ENCODE measurements at places on chromosomes 1 and 21.

DNA sequence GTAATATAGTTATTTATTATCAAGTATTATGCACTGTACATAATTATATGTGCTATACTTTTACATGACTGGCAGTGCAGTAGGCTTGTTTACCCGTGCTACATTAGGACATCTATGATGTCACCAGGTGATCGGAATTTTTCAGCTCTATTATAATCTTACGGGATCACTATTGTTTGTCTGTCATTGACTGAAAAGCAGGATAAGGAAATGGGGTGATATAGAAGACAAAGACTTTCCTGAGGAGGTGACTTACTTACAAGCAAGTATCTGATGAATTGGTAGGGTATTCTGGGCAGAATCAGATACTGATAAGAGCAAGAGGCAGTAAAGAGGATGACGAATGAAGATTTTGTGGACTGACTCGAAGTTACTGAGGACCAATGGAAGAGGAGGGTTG, 65.3 kb upstream of the CNN3 start:
- DNase-seq = no peak

DNA sequence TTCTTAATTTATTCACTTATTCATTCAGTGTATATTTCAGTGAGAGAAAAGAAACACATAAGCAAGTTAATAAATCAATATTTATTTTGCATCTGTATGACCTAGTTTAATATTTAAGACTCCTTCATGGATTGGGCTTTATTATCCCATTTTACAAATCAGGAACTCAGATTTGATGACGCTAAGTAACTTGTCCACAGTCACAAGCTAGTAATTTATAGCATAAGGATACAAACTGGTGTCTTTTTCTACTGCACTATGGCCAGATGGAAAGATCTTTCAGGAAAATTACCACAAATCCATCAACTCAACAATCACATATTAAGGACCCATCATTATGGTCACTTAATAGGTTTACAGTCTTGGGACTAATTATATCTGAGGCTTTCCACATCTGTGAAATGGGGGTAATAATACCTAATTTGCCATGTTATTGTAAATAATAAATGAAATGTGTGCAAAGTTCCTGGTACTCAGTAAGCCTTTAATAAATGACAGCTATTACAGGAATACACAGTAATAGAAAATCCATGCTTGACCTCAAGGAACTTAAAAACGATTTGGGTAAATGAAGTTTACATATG, 13.3 kb downstream of the CDKN2C start:
- DNase-seq = no peak

- no peak for DNase-seq
These were observed 137.1 kb downstream of the PROX1 start for GRCh38 chr1:214124915-214125314.

DNA sequence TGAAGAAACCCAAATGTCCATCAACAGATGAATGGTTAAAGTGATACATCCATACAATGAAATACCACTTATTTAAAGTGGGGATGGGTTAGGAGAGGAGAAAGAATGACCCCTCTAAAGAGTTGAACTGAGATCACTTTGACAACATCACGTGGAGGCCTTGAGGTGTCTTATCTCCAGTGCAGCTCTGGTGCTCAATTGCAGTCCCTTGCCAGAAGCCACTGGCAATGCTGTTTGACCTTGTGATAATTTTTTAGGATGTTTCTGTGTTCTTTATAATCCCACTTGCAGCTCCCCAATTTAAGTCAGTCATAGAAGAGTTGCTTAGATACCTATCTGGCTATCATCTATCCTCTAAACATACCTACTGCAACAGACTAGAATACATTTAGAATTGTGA, 167.6 kb downstream of the ZNF648 start:
- DNase-seq = no peak

GRCh38 chr1:160284220-160284781, 632 bp downstream of the PEX19 start:
- DNase-seq = no peak

DNA sequence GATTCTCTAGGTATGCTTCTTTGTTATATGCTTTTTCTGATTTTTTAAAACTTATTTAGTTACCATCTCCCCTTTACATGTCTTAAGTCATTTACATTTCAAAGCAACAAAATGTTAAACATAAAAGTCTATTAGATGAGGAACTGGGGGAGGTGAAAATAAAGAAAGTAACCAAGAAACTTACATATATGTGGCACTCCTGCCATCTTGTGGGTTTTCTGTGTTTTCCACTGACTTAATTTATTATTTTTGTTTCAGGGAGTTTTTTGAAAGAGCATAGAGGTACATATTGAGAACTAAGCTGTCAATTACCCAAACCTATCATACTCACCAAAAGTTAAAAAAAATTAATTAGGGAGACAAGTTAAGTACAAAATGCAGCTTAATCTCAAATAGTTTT, 1531.1 kb downstream of the MRPL39 start:
- no peak for DNase-seq

- DNase-seq = no peak
These were observed 74.2 kb downstream of the ATF6 start for GRCh38 chr1:161840363-161840762.

DNA sequence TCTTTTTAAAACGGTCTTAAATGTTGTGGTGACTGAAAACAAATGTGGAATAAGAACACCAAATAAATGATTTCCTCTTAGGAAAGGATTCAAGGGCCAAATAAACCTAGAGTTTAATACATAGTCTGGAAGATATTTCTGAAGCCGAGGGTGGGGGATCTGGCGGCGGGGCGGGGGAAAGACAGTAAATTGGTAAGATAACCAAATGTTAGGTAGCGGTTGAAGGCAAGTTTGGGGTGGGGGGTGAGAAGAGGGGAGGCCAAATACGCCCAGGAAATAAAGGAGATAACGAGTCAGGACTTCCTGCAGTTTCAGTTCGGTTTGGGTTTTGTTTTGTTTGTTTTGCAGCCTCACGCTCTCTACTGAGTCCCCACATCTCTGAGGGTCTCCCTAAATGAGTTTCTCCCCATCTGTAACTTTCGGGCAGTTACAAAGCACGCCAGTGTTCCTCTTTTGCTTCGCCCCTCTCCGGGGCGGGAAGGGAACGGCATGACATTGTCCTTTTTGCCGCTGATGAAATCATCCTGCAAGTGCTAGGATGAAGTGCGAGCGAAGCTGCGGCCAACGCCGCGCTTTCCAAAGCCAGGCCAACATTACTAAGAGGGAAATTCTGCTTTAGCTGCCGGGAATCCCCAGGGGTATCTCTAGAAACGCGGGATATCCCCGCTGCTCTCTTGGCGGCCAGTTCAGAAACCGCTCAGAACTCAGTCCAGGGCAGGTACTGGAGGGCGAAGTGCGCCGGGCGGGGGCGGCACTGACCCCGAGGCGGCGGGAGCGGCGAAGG, 844 bp downstream of the NIBAN1 start:
- peak; percentile 59 for DNase-seq

GRCh38 chr1:54493608-54494007, 54.4 kb upstream of the ACOT11 start:
- DNase-seq = no peak

- DNase-seq = no peak
These were observed 24.4 kb downstream of the SYT14 start for GRCh38 chr1:209962388-209962787.

- no peak for DNase-seq
These were observed 134.7 kb downstream of the FAM78B start for GRCh38 chr1:166031932-166032571.

DNA sequence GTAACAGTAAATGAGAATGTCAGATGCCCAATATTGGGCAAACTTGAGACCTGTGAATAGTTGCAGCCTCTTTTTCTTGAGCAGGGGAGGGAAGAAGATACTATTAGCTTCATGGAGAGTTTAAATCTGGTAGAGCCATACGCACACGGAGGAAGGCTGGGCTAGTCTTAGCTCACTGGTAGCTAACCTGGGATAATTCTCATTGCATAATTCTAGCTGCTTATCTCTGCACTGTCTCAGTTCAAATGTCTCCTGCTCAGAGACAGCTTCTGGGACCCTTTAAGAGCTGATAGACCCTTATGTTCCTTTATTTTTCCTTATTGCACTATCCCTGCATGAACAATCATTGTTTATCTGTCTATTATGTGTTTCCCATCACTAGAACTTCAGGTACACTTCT, 8.4 kb downstream of the C1orf87 start:
- no peak for DNase-seq

All from AG09319 (cell line).